ENCODE measurements at places on chromosomes 2 and 18.

DNA sequence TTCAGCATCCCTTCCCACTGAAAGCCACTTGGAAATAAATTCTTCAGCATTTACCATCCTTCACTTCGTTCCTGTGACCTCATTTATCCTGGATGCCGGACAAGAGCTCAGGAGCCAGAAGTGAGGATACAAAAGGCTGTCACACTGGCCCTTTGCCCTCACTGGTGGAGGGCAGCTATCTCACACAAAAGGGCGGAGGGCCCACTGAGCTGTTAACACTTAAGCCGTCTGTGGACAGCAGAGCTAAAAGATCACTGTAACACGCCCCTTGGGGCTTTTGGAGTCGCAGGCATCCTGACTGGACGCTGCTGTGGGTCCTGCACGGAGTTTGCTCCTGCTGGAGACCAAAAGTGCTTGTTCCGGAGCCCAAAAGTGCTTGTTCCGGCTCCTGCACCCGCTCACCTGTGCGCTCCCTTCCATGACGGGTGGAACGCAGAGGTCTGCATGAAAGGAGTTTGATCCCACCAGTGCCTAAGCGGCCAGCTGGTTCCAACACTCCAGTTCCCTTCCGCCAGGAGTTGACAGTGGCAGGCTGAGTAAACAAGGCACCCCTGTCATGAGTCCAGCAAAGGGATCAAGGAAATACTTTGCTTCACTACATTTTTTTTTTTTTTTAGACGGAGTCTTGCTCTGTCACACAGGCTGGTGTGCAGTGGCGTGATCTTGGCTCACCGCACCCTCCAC, 572.0 kb upstream of the LINC00305 start:
- DNase-seq, result no peak

DNA sequence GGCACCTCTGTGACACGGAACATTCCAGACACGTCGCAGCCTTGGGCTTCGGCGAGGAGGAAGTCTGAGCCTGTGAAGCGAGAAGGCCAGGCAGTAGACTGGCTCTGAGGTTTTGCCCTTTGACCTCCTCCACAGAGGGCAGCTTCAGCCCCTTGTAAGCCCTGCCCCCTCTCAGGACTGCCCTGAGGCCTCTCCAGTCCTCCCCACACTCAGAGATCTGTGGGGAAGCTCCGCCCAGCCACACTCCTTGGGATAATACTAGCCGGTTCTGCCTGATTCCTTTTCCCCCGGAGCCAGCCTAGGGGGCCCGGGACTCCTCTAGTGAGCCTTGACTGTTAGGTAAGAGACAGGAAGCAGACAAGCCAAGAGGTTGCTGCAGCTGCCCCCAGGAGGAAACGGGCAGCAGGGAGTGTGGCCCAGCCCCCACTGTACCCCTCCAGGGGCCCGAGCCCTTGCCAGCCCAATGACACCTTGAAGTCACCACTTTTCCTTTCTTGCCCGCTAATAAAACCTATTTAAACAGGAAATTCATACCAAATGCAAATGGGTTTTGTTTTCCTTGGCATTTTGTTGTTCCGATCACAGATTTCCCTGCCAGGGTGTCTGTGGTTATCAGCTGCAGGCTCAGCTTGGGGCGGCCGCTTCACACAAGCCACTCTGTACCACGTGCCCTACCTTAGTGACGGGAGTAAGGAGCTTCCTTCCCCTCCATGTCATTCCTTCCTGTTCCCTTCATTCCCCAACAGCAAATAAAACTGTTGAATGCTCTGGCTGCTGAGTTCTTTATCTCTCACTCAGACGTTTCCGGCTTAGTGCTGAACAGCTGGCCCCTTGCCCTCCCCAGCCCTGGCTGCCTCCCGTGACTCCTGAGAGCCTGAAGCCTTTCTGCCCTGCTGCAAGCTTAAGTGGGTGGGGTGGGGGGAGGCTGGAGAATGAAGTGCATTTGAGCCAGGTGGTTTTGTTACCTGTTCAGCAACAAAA, 124.7 kb downstream of the CABLES1 start:
- peak; percentile 87 for DNase-seq

DNA sequence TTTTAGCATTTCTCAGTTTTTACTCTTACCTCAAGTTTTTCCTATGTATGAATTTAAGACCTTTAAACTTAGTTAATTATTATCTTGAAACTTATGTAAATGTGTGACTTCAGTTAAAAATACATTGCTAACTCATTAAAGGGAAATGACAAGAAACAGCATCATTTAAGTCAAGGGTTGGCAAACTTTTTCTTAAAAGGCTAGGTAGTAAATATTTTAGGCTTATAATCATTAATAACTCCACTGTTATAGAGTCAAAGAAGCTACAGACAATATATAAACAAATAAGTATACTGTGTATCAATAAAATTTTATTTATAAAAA, 259.7 kb upstream of the RBMS1 start:
- no peak for DNase-seq

DNA sequence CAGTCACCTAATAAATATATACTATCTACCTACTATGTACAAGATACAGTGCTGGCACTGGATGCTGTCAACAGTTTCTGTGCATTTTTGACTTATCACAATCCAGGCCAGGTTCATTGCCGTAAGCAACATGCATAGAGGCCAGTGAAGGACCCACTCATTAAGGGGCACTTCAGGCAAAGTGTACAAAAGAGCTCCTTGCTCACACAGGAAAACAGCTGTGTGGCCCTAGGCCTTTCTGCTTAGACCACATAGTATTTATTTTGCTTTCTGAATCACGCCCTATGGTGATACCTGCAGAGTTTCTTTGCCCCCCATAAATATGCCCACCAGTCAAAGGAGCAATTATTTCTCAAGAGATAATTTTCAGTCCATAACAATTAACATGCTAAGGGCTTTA, 39.6 kb upstream of the STAT4 start:
- no peak for DNase-seq

DNA sequence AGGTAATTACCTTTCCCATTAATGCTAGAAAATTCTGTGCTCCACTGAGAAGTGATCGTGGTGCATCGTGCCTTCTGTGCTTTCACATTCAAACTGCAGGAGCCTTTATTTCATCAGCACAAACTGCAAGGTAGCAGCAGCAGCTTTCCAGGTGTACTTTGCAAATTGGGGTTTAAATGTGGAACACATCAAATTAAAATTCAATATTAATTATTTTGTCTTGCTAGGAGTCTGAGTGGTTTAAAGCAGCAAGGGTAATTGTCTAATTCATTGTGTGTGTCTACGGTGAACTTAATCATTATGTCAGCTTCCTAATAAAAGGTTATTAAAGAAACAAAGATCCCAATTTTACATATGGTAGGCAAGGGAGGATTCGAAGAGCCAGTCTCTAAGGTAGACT, 180.8 kb upstream of the ATP5MC3 start:
- no peak for DNase-seq

- DNase-seq, result no peak
Measured at GRCh38 chr2:29611850-29612249, 309.5 kb downstream of the ALK start.

DNA sequence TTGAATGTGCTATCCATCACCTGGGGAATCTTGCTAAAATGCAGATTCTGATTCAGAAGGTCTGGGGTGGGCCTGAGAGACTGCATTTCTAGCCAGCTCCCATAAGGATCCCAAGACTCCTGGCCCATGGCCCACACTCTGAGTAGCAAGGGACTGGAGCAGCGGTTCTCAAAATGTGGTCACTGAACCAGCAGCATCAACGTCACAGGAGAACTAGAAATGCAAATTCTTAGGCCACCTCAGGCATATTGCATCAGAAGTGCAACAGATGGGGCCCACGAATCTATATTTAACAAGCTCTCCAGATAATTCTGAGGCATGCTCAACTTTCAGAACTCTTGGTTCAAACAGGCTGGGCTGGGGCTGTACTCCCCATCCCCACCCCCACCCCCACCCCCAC, 74.6 kb downstream of the DHRS9 start:
- DNase-seq, result no peak

DNA sequence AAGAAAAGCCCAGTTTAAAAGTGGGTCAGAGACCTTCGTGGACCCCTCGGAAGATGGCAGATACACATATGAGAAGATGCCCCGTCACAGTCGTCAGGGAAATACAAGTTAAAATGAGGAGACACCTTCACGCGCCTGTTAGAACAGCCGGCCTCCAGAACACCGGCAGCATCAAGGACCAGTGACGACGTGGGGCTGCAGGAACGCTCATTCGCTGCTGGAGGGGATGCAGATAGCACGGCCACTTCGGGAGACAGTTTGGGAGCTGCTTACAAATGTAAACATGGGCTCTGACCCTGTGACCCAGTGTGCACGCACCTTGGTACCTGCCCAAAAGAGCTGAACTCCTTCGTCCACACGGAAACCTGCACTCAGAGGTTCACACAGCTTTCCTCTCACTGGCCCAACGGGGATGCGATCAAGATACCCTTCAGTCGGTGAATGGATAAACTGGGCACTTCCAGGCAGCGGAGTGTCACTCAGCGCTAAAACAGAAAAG, 83.7 kb upstream of the CTDP1 start:
- DNase-seq, result no peak

GRCh38 chr2:238350150-238350897, 30.0 kb downstream of the TRAF3IP1 start:
- no peak for DNase-seq

- DNase-seq, result peak; percentile 74
Measured at GRCh38 chr2:40325116-40325515, 126.8 kb downstream of the SLC8A1 start.

DNA sequence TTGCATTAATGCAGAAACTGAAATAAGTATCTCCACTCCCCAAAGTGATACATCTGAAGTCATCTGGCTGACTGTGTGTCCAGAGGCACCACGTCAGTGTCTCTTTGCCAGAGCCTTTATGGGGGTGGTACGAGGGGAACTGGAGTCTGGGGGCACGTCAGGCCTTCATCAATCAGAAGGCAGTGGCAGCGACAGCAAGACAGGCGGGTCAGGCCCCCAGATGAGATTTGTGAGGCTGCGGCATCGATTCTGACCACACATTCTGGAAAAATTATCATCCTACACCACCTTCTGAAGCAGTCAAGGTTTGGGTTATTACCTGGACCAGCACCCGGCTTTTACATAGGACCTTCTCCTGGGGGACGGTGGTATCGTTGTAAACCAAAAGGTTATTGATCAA, 223.6 kb downstream of the GBX2 start:
- DNase-seq, result no peak

- DNase-seq, result no peak
Measured at GRCh38 chr2:102872388-102872787, 110.6 kb downstream of the TMEM182 start.

- no peak for DNase-seq
Measured at GRCh38 chr2:222398446-222398885, 25.9 kb upstream of the SGPP2 start.

GRCh38 chr2:173221937-173222594, 132.6 kb upstream of the CDCA7 start:
- DNase-seq, result no peak

GRCh38 chr2:177625744-177626650, 233.4 kb downstream of the AGPS start:
- peak; percentile 79 for DNase-seq

DNA sequence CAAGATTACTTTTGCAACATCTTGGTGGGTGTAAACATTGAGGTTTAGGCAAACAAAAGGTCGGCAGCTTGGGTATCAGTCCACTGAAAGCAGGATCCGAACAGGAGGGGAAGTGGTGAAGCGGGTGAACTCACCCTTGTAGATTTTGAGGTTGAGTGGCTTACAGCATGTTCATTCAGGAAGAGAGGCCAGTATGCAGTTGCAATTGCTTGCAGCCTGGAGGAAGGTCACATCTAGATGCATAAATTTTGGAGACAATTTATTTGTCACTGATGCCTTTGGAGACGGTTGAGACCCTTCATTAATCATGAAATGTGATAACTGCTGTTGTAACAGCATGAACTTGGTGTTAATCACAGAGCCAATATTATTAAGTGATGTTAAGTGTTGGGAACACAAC, 131.1 kb downstream of the LTBP1 start:
- no peak for DNase-seq

DNA sequence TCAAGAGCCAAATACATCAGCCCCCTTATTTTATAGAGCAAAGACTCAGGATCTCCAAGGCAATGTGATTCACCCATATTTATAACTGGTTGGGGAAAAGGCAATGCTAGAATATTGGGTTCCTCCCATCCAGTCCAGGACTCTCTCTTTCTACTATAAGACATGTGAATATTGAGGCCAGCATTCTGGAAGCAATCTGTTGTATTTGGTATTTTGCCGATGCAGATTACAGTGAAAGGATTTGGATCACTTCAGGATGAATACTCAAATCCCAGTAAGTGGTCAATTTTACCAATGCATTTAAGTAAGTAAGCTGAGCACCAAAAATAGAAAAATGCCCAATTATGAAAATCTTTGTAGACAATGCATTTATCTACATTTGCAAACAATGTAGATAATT, 1834.7 kb upstream of the PIK3C3 start:
- no peak for DNase-seq

DNA sequence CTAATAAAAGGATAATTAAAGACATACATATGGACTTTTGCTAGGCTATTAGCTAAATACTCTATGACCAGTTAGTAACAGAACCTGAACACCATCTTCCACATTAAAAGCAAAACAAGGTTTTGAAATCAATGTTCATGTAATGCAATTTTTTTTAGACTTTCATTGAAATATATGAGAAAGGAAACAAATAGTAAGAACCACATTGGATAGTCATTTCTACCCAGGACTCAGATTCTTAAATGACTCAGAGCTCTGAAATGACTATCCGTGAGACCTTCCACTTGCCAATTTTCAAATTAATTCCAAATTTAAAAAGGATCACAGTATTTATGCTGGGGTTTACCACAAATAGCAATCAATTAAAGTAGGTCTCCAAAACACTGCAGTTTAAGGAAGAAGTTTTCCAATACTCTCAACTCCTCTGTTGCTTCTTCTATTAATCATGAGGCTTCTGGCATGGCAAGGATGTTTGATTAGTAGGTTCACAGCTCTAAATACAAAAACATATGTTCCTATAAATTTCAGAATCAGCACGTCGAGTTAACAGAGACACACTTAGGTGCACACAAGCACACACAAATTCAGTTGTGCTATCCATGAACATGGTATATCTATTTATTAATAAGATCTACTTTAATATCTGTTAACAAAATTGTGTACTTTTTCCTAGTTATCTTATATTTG, 841.0 kb downstream of the RNF144A start:
- DNase-seq, result no peak

GRCh38 chr2:189799531-189799930, 15.3 kb downstream of the PMS1 start:
- no peak for DNase-seq

- peak; percentile 55 for DNase-seq
Measured at GRCh38 chr2:150690261-150690660, 202.8 kb upstream of the RND3 start.

- DNase-seq, result no peak
Measured at GRCh38 chr2:1784986-1785617, 40.8 kb upstream of the PXDN start.

DNA sequence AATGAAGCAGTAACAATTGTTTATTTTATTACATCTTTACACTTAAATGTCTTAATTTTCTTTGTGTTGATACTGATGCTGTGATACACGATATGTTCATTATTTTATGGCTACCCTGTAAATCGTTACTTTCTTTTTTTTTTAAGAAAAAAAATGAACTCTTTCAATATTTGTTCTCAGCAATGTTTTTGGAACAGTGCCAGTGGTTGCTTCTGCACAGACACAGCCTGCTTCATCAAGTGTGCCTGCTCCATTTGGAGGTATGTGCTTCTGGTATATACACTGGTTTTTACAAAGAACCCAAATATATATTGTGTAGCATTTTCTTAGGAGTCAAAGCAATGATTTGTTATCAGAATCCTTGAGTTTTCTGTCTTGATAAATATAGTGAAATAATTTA, 62.2 kb upstream of the SCYGR2 start:
- no peak for DNase-seq

Data from retinal pigment epithelial cell (primary cell).